Activated CD4-positive, alpha-beta T cell treated with anti-CD3 and anti-CD28 coated beads, Interleukin-2, amount 10 ng/mL, durations not matched to agents 24 days and 14 days (primary cell): ENCODE measurements at places on chromosomes 3 and 15.

- DNase-seq = no peak
Observed at GRCh38 chr3:48451270-48451669, 4.7 kb downstream of the ATRIP start.

DNA sequence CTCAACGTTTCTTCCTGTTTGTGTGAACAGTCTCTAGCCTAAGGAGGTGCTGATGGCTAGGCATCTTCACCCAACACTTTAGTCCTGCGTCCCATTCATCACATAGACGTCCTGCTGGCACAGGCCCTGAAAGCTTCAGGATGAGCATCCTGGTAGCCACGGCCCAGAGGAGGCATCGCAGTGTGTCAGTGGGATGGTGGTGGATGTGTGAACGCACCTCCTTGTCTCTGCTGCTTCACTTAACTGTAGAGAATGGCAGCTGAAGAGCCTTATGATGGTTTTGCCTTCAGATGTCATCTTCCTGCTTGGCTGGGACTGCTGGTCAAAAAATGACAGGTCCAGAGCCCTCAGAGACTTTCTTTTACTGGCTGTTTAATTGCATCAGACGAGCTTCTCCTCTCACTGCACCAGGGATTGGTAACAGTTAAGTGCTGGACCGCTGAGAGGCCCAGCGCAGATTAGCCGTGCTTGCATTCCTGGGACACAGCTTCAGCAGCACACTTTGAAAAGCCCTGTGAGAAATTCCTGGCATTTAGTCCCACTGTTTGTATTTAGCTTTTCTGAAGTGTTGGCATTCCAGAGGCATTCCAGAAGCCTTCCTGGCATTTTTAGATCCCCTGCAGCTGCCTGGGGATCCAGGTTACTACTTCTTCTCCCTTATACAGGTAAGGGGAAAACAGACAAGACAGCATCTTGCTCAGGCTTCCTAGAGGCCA lies 132.4 kb upstream of the PLXNA1 start:
- no peak for DNase-seq

GRCh38 chr3:46368569-46368968 lies 2.2 kb upstream of the CCR5 start:
- DNase-seq = peak; percentile 85

DNA sequence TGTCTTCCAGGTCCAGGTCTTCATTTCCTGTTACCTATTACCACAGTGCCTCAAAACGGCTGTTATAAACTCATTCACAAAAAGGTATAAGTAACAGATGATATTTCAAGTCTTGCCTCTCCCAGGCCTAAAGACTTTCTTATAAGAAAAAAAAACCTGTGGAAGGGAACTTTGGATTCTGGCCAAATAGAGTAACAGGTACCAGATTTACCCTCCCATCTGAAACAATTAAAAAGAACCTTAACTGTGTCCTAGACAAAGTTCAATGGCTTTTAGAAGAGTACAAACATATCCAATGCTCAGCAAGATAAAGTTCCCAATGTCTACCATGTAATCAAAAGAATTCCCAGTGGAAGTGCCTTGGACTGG lies 22.6 kb downstream of the BHLHE40 start:
- no peak for DNase-seq

GRCh38 chr3:184335661-184336546 lies 1.5 kb upstream of the FAM131A start:
- DNase-seq = peak; percentile 98

DNA sequence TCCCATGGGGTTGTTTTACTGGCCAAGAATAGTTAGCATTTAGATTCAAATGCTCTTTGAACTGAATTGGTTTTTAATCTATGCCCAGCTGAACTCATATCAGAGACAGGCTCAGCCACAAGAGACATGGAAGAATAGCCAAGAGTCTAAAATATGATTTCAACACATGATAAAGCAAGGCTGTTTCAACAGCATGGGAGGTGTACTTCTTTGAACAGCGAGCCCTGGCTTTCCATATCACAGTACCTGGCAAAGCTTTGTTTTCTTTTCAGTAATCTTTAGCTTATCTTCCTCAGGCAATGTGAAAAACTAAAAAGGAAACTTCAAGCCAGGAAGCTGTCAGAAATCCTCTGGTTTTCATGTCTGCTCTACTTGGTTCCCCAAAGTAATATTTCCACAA lies 413.6 kb upstream of the ADAMTS9 start:
- DNase-seq = no peak

GRCh38 chr15:59917504-59918157 lies 86.5 kb upstream of the FOXB1 start:
- DNase-seq = peak; percentile 92

DNA sequence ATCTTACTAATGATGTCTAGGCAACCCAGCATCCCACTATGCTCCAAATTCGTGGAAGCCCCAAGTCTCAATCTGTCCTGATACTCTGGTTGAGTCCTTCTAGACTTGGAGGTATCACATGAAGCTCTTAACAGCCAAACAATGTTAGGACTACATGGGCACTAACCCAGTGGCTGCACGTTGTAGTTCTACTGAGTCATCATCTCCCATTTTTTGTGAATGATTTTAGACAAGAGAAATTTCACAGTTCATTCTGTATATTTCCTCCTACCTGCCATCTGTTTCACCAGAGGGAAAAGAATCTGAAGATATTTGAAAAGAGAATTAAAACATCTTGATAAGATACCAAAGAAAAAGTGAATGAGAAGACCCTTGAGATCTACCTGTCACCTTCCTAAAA lies 9.8 kb upstream of the WWTR1 start:
- DNase-seq = no peak

DNA sequence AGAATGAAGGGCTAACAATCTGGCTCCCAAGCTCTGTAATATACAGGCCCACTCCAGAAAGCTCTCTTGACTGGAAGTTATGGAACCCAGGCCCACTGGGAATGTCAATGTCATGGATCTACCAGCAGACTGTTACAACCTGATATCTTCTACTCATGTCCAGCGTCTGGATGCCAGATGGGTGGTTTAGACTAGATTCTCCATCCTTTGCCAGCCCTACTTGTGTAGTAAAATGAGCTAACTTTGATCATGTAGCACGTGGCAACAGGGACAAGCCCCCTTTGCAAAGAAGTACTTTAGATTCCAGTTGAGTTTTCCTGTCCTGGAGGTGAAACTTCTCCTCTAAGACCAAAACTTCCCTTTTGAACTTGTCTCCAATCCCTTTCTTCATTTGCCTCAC lies 55.1 kb downstream of the HEG1 start:
- DNase-seq = no peak

DNA sequence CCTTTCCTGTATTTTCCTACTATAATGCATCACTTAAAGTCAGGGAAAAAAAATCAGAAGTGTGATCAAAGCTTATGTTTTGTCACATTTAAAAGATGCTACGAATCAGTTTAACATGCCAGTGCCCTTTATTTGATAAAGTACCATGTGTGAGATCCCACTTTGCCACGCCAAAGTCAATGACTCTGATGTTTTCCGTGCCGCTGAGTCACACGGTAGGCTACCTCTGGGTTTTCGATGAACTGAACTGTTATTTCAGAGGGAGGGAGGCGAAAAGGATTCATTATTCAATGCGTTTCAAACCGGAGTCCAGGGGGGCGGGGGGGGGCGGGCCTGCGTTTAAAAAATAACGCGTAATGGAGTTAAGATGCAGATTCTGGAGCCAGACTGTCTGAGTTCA lies 203.0 kb downstream of the ABHD5 start:
- no peak for DNase-seq

GRCh38 chr15:35448294-35448693 lies 97.7 kb downstream of the DPH6 start:
- no peak for DNase-seq

DNA sequence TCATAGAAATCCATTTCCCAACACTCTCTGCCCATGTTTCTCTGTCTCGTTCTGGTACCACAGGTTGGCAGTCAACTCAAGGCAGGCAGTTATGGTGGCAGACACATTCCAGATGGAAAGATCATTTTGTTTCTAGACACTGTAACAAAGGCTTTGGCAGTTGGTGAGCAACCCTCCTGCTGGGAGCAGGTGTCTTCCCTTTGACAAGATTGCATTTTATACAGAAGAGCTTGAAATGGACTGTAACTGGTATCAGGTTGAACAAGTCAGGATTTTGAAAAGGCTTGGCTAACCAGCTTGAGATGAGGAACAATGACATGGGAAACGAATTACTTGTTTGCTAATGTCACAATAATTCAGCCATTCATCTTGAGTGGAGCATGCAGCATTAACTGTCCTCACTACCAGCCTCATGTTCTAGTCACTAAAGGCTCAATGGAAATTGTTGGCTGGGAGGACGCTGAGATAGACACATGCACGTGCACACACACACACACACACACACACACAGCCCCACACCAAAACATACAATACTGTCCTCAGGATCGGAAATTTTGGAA lies 170.0 kb downstream of the SEMA6D start:
- no peak for DNase-seq

- DNase-seq = no peak
Observed at GRCh38 chr3:53696401-53697172, 149.6 kb downstream of the CHDH start.

- DNase-seq = no peak
Observed at GRCh38 chr3:16468002-16468335, 45.5 kb downstream of the RFTN1 start.

DNA sequence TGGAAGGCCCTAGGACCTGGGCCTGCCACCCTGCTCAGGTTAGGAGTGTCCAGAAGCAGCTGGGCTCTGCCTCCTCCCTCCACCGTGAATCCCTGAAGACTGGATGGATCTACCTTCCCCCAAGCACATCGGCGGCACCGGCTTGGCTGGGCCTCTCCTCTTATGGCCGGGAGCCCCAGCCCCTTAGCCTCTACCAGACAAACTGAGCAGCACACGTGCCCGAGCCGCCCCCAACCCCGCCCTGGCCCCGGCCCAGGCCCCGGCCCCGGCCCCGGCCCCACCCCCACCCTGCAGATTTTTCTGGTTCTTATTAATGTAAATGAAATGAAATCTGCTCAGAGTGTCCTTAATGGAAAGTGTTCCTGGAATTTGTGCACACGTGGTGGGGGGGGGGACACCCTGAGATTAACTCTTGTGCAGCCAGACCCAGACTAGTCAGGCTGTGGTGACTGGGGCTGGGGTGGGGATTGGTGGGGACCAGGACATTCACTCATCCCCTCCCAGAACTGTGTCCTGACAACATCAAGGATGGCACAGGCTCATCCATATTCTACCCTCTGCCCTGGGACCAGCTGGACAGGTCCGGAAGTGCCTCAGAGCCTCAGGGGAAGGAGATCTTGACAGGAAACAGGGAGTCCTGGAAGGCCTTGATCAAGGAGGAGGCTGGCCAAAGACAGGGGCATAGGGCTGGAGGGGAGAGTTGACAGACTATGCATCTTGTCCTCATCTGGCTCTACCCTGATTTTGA lies 30.9 kb upstream of the SEMA3F start:
- no peak for DNase-seq

- DNase-seq = no peak
Observed at GRCh38 chr15:100275641-100276040, 66.1 kb downstream of the ADAMTS17 start.

DNA sequence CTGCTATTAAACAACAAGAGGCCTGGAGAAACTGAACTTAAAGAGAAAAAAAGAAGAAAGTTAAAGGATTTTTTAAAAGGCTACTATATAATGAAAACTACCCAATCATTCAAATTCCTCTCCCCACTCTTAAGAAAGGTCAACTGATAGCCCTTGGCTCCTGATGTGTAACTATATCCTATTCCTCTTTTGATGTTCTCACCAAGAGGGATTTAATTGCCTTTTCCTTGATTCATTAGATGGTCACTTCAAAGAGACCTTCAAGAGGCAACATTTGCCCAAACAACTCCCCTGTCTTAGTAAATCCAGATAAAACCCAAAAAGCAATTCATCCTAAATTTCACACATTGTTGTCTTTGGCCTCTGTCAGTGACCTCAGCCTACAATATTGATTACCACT lies 86.0 kb downstream of the FMN1 start:
- DNase-seq = no peak

GRCh38 chr15:45662375-45662774 lies 27.5 kb downstream of the SQOR start:
- no peak for DNase-seq

DNA sequence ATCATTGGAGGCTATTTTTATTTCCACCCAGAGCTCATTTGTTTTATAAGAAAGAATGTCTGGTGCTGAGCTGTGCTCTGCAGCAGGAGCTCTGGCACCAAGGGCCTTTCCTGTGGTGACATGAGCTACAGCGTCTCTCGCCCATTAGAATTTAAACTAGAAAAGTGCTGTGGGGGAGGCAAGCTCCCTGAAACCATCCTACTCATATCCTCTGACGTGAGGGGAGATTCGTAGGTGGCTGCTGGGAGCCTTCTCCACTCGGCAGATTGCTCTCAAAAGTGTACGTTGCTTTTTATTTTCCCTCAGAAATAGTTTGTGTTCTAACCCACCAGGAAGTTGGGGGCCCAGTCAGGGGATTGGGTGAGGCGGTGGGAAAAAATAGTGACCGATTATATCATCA lies 76.3 kb upstream of the ARHGEF3 start:
- DNase-seq = peak; percentile 80

DNA sequence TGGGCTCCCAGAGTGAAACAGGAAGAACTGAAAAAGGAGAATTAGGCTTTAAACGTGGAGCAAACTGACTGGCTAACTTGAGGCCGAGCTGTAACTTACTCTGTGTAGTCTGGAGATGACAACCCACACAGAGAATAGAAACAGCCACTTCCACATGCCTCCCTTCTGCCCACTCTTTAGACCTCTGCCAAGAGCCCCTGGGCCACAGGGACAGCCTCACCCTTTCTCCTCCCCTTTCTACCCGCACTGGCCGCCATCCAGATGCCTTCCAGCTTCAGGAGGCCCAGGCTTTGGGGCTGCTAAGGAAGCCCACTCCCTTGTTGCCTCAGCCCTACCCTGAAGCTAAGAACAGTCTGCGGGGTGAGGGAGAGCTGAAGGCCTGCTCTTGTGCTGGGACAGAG lies 6.8 kb downstream of the ARHGAP31 start:
- peak; percentile 50 for DNase-seq

DNA sequence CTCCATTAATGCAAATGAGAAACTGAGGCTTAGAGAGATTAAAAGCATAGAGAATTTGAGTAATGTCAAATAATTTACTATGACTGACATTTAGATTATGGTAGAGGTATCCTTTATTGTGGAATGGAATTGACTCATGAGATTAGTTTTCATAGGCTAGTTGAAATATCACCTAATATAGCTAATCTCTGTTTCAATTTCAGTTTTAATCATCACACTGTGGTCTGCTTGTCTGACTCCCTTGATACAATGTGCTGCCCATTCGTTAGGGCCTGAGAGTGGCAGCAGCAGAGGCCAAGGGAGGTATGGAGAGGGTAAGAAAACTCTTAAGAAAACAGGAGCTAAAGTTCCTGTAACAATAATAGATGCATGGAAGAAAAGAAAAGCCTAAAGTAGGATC lies 13.2 kb upstream of the ZBTB20 start:
- no peak for DNase-seq

DNA sequence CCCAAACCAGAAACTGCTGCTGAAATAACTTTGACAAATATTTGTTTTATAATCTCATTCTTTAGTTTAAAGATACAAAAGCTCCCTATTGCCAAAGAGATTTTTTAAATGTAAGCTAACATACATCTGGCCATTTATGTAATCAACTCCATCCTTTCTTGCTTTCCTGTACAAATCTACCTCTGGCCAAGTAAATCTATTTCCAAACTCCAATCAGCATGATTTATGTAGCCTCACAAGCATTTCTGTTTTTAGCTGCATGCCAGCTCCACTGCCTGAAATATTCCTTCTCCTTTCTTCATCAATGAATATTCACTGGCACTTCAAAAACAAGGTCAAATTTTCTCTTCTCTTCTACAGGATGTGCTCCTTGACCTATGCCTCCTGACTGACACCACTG lies 80.0 kb downstream of the SHOX2 start:
- DNase-seq = no peak

- DNase-seq = no peak
Observed at GRCh38 chr3:105944721-105945120, 75.9 kb upstream of the CBLB start.
